Activated naive CD8-positive, alpha-beta T cell treated with anti-CD3 and anti-CD28 coated beads, Interleukin-2, amount 10 ng/mL, durations not matched to agents 7 days and 5 days (primary cell): ENCODE measurements at places on chromosomes 7 and 10.

GRCh38 chr10:108411206-108411605, 1246.7 kb upstream of the SORCS1 start:
- DNase-seq = no peak

DNA sequence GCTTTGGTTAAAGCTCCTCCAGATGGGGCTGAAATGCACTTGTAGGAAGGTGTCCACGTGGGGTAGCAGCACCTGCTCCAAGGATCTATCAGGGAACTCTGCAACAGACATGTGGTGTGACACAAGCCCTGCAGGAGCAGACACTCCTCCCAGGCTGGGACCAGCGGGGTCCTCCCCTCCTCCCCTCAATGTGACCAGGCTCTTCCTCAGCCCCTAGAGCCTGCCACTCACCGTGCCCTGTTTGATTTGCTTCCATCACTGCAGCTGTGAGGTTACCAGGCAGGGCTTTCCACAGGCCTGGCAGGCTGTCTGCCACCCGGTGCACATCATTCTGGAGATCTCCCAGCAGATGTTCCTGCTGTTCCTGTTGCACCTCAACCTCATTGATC, 13.4 kb downstream of the MMRN2 start:
- DNase-seq = no peak

DNA sequence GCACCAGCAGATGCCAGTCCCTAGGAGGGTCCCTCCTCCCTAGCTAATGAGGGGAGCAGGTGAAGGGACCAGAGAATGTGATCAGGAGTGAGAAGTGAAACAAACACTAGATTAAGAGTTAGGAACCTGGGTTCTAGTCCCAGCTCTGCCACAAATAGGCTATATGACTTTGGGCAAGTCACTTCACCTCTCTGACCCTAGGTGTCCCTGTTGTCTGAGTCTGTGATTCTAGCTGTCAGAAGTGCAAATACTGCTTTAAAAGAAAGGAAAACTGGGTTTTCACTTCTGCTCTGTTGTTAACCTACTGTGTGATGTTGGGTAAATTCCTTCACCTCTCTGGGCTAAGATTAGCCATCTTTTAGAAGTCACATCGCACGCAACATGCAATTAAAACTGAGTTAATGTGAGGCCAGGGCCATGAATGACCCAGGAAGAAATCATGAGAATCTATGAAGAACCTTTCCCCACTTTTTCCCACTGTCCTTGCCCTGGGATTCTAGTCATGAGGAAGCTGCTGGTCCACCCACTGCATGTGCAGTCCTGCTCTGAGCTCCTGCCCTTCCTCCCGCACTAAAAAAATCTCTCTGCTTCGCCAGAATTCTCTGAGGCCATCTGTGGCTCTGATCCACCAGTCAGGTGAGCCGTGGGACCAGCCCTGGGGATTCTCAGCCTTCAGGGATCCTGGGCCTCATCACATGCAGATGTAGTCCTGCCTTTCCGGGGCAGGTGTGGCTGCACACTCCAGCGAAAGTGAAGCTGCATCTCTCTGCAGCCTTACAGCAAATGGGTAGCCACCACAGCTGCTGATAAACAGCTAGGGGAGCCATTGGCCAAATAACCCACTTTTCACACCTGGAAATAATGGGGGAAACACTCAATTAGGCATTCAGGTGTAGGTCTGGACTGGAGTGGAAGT, 181.7 kb downstream of the PLXNA4 start:
- peak; percentile 34 for DNase-seq

DNA sequence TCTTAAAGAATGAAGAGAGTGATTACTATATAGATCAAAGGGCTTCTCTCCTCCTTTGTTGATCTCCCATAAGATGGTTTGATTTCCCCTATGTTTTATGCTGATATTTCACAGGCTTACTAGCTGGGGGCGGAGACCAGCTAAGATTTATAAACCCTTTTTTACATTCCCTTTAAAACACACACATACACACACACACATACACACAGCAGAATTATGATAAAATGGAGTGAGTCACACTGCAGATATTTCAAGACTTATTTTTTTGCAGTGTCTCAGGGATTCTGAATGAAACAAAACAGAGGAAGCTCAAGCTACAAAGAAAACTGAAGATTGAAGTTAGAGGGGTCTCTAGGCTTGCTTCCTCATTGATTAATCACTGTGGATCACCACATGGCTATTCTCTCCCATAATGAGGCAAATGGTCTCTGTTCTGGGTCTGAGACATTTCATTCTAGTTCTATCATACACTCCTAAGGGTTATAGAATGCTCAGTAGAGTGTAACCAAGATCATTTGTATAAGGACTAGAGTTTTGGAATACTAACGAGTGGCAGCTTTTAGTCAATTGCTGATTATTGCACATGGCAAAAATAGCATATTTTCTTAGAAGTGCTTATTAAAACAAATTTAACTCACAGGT, 18.6 kb downstream of the INA start:
- no peak for DNase-seq

DNA sequence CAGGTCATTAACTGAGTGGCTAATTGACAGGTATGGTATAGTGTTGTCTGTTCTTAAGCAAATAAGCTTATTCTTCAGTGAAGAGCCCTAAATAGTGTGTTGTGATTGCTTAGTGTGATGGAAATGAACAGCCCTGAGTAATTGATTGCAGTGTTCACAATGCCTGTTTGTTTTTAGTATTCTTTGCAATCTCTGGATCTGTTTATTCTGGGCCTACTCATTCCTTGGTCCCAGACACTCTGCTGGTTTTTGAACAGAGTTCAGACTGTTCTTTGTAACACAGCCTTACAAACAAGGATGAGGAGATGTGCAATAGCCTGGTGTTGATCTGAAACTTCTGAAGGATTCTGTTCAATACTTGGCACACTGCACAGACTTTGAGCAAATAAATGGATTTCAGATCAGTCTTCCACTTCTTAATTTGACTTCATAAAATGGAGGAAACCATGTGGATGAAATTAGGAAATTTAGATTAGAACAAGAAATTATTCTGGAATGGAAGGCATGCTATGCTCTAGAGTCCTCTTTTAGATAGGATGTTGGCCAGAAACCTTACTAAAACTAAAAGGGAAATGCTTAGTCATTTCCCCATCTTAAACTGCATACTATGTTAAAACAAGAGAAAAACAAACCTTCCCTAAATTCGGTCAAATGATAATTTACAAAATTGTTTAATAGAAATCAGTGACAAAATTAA, 444.2 kb upstream of the SEMA3D start:
- DNase-seq = no peak

DNA sequence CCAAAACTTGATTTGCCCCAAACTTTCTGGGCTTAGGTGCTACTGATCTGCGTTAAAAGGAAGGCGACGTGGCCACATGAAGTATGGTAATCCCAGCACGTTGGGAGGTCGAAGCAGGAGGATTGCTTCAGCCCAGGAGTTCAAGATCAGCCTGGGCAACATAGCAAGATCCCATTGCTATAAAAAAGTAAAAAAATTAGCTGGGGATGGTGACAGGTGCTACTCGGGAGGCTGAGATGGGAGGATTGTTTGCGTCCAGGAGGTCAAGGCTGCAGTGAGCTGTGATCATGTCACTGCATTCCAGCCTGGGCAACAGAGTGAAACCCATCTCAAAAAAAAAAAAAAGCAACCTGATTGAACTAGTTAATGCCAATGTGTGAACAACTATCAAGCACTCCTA, 5.1 kb upstream of the CUL1 start:
- no peak for DNase-seq

DNA sequence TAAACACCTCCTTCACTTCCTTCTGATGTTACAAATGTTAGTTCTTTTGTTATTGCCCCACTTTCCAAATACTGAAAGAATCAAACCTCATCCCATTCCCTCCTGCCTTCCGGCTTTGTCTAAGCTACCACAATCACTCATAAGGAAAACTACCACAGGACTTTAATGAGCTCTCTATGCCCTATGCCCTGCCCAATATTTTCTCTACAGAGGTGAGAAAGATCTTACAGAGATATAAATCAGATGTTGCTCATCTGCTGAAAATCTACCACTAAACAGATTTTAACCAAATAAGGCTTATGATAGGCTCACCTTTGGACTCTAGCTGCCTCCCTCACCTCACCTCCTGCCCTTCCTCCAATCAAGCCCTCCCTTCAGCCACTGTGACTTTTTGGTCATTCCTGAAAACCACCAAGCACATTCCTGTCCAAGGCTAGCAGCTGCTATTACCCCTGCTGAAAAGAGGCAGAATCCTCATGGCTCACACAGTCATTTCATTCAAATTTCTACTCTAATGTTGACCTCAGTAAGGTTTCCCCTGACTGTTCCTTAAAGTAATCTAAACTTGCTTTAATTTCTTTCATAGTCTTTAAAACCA, 7.7 kb downstream of the ZNF33B start:
- DNase-seq = no peak

DNA sequence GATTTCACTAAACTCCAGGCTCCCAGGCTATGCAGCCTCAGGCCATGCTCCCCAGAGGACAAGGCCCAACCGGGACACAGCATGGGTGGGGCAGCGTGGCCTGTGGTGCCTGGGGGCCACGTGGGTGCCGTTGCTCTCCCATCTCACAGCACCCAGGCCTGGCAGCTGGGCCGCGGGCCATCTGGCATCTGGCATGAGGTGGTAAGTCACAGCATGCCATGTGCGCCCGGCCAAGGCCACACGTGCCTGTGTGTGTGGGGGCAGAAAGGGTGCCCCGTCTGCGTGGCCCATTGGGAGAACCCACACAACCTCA, 204.1 kb downstream of the EBF3 start:
- DNase-seq = peak; percentile 11

- DNase-seq = no peak
These were observed 562.9 kb upstream of the TPK1 start for GRCh38 chr7:145398758-145399157.

GRCh38 chr10:74910241-74910975, 84.0 kb downstream of the KAT6B start:
- DNase-seq = no peak

GRCh38 chr7:39749177-39749576, 125.8 kb downstream of the RALA start:
- no peak for DNase-seq

GRCh38 chr7:138481447-138482380, 21.7 kb downstream of the TRIM24 start:
- no peak for DNase-seq

- DNase-seq = no peak
These were observed 27.7 kb downstream of the CDK6 start for GRCh38 chr7:92808635-92809034.

DNA sequence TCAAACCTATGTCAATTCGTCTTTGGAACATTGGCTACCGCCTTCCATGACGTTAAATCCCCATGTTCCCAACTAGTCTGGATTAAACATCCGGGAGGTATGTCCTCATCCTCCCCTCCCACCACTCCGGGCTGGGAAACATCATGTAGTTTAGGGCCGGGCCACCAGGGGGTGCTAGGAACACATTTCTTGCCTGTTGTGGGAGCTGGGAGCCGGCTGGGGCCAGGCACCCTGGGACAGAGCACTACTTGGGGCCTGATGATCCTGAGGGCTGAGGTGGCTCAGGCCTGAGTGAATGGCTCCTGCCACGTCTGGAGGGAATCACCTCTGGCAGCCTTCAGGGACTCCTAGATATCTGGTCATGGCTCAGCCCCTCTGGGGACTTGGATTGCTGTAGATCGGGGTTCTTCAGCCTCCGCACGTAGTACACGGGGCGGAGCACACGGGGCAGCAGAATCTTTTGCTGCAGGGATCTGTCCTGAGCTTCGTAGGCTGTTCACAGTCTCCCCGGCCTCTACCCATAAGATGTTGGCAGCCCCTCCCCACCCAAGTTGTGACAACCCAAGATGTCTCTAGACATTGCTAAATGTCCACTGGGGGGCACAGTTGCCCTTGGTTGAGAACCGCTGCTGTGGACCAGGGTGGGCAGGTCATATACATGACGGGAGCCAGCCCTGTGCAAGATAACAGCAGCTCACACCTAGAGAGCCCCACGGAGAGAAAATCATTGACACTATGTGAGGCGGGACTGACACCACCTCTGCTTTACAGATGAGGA, 141.2 kb upstream of the ZNF716 start:
- no peak for DNase-seq

- no peak for DNase-seq
These were observed 626 bp downstream of the ZNF804B start for GRCh38 chr7:88760136-88760515.

GRCh38 chr10:33242931-33243330, 91.5 kb downstream of the NRP1 start:
- no peak for DNase-seq

DNA sequence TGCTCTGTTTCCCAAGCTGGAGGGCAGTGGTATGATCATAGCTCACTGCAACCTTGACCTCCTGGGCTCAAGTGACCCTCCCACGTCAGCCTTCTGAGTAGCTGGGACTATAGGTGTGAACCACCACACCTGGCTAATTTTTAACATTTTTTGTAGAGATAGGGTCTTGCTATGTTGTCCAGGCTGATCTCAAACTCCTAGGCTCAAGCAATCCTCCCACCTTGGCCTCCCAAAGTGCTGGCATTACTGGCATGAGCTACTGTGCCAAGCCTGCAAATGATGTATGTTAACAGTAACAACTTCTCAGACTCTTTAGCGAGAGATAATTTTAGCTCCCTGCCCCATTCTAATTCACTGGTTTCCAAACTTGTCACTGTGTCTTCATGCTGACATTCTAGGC, 27.7 kb upstream of the SEPHS1 start:
- no peak for DNase-seq

DNA sequence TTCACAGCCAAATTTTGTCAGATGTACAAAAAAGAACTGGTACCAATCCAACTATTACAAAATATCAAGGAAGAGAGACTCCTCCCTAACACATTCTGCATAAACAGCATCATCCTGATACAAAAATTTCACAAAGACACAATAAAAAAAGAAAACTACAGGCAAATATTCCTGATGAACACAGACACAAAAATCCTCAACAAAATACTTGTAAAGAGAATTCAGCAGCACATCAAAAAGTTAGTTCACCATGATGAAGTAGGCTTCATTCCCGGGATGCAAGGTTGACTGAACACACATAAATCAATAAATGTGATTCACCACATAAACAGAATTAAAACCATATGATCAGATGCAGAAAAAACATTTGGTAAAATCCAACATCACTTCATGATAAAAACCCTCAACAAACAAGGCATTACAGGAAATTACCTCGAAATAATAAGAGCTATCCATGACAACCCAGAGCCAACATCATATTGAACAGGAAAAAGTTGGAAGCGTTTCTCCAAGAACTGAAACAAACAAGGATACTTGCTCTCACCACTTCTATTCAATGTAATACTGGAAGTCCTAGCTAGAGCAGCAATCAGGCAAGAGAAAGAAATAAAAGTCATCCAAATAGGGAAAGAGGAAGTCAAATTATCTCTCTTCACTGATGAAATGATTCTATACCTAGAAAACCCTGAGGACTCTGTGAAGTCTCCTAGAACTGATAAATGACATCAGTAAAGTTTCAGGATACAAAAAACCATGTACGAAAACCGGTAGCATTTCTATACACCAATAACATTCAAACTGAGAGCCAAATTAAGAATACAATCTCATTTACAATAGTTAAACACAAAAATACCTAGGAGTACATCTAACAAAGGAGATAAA, 223.1 kb downstream of the REEP3 start:
- no peak for DNase-seq

DNA sequence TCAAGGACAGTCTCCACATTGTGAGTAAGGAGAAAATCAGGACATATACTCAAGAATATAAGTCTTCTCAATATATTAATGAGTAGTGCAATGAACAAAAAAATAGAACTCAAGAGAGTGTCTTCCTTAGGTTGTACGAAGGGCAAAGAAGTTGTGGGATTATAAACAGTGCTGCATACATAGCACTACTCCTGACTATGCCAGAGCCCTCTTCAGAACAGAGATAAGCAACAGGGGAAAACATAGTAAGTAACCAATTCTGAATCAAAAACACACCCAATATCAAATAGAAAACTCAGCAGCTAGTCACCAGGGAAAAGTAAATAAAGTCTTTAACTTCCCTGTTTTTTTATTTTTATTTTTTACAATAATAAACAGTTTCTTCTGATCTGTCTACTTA, 10.6 kb downstream of the ARHGAP21 start:
- no peak for DNase-seq
